ENCODE measurements at places on chromosomes 2 and 18.

- DNase-seq: peak; percentile 32
These were observed 14.0 kb downstream of the ALPG start for GRCh38 chr2:232420463-232421188.

- DNase-seq: no peak
These were observed 20.9 kb upstream of the CLASP1 start for GRCh38 chr2:121670181-121670580.

- no peak for DNase-seq
These were observed 1.8 kb downstream of the SLC23A3 start for GRCh38 chr2:219167997-219168396.

DNA sequence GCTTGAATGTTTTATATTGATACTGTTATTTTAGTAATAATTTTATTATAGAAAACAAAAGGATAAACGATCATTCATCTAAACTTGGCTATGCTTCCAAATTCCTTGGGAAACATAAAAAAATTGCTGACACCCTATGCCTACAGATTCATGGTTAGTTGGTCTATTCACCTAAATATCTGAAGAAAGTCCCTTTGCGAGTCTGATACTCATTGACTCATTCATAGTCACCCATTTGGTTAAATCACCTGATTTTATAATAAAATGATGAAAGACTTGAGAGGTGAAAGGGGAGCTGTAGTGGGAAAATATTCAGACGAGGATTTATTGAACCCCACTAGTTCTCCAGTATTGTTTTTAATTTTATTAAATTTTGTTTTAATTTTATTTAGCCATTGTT, 112.0 kb downstream of the PTPN4 start:
- no peak for DNase-seq

- DNase-seq: no peak
These were observed 47.2 kb downstream of the SDC1 start for GRCh38 chr2:20177556-20178248.

GRCh38 chr18:49139766-49140165, 189.0 kb upstream of the SMAD7 start:
- DNase-seq: no peak

DNA sequence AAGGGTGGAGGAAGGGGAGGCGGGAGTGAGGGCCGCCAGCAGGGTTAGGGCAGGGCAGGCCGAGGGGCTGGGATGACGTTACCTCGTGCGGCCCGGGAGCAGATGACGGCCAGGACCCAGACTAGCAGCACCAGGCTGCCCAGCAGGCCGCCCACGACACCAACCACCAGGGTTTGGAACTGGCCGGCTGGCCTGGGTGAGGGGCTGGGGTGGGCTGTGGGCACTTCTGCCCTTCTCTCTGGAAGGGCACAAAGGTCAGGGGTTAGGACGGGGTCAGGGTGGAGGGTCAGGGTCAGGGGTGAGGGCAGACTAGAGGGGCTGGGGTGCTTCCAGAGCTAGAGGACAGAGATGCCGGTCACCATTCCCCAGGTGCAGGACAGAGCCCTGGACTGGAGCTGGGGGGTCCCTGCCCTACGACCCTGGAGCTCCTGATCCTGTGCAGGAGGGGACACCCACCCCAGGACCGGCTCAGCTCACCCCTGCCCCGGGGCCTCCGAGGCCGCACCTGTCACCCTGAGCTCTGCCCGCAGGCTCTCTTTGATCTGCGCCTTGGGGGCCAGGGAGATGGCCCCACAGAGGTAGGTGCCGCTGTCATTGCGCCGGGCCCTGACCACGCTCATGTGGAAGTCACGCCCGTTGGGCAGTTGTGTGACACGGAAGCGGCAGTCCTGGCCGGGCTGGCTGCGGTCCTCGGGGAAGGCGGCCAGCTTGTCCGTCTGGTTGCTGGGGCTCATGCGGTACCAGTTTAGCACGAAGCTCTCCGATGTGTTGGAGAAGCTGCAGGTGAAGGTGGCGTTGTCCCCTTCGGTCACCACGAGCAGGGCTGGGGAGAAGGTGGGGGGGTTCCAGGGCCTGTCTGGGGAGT, 6.3 kb downstream of the PDCD1 start:
- no peak for DNase-seq

- peak; percentile 90 for DNase-seq
These were observed 18.6 kb upstream of the COL6A3 start for GRCh38 chr2:237432484-237433092.

GRCh38 chr2:222993920-222994650, 57.9 kb upstream of the KCNE4 start:
- no peak for DNase-seq

GRCh38 chr2:120772261-120772660, 36.6 kb downstream of the GLI2 start:
- no peak for DNase-seq

- DNase-seq: no peak
These were observed 60.6 kb downstream of the BCL2 start for GRCh38 chr18:63258749-63259566.

- DNase-seq: no peak
These were observed 36.2 kb downstream of the ANKRD44 start for GRCh38 chr2:197274349-197274748.

DNA sequence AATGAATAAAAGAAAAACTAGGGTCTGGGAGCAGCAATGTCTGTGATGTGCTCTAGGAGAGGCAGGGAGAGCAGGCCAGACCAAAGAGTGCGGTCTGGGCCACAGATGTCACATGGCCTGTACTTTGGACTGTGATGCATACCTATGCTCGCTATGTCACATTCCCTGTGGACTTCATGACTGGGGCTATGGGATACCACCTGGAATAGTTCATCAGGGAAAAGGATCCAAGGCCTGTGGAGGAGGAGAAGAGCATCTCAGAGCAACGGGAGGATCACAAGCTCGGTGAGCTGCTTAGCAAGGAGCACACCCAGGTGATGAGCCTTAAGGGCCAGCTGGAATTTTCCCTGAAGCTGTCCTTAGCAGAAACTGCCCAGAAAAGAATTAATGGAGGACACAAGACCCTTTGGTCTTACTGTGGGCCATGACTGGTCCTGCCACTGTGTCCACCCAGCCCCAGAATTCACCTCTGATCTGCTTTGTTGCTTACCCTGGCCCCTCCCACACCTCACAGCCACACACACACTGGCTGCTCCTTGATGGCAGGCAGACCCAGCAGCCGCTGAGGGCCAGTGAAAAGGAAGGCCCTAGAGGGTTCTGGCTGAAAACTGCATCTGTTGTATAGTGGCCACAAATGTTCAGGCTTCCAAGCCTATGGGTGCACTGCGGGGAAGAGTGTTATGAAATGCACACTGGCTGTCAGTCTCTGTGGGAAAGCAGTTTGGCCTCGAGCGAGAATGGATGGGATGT, 25.3 kb upstream of the GCC2 start:
- no peak for DNase-seq

DNA sequence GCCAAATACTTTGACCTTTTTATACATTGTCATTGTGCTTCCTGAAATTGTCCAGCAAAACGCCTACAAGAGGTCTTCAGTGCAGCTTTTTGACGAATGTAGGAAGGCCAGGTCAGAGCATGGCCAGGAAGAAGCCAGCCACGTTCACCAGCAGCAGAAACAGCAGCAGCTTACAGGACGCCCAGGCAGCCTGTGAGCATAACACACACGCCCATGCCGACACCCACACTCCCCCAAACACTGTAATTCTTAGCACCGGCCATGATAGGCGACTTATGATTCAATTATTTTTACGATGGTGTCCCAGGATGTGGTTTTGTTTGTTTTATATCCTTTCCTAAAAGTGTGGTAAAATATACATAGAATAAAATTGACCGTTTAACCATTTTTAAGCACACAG, 249.1 kb upstream of the SALL3 start:
- DNase-seq: no peak

DNA sequence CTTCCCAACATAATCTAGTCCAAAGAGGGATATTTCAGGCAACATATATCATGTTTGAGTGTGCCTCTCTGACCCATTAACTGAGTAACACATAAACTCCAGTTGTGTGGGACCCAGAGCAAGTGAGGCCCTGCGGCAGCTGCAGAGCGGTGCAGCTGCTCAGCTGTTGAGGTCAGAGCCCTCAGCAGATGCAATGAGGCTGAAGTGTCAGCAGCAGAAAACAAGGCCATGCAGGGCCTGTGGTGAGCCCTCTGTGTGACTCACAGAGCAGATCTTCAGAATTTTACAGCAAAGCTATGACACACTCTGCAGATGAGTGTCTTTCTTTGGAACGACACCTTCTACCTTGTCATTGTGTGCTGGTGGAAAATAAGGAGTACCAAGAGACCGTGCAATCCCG, 168.5 kb downstream of the CBLN2 start:
- DNase-seq: no peak

GRCh38 chr2:113324684-113325160, 46.0 kb upstream of the PAX8 start:
- DNase-seq: peak; percentile 72

DNA sequence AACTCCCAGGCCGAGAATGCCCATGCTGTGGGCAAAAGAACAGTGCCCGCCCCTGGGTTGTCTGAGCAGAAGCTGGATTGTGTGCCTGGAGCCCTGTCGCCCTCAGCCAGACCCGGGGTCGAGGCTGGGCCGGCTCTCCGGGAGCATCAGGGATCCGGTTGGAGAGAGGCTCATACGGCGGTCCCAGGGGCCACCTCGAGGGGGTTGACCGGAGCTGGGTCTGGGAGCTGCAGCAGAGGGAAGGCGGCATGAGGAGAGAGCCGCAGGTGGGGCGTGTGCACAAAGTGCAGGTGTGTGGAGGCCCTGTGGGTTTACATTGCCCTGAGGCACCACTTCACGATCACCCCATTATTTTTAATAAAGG, 39.5 kb downstream of the MBP start:
- DNase-seq: no peak

- DNase-seq: no peak
These were observed 116.3 kb downstream of the ZNF236 start for GRCh38 chr18:76938619-76939018.

GRCh38 chr18:44358402-44358801, 322.3 kb upstream of the SETBP1 start:
- DNase-seq: no peak

GRCh38 chr2:30679426-30680088, 127.7 kb downstream of the CAPN13 start:
- DNase-seq: no peak

DNA sequence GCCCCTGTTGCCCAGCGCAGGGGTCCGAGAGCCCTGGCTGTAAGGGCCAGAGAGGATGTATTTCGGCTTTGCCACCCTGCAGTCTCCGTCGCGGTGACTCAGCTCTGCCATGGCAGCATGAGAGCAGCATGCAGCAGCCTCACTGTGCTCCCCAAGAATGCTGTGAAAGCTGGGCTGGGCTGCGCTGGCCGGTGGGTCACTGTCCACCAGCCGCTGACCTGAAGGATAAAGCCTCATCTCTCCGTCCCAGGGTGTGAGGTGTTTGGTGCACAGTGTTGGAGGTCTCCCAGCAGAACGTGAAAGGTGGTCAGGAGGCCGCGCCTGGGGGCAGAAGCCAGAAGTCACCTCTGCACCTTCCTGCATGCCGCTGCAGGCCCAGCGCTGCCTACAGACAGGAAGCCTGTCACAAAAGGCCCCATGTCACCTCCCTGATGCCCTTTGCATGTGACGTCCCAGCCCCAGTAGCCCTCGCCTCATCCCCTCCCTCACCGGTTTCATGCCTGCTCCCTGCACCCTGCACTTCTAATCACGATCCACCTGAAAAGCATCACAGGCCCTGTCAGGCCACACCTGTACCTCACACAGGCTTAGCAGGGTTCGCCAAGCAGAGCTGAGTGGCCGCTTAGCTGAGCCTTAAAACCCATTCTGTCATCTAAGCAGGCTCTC, 342.1 kb downstream of the EIPR1 start:
- no peak for DNase-seq

- peak; percentile 35 for DNase-seq
These were observed 103.6 kb upstream of the AGAP1 start for GRCh38 chr2:235390108-235390815.

DNA sequence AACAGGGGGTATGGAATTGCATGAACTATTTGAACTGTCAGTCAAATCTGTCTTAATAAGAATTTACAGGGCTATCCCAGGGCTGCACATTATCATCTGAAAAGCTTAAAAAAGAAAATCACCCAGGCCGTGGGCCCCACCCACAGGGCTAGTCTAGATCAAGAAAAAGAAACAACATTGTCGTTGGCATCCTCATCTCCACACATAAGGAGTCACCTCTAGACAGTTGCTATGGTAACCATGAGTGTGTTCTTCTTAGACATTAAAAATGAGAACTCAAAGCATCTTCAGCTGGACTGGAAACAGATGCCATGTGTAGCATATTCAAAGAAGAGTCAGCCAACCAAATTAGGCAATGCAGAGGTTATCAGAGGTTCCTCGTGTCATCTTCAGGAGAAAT, 72.3 kb upstream of the CPO start:
- DNase-seq: no peak

DNA sequence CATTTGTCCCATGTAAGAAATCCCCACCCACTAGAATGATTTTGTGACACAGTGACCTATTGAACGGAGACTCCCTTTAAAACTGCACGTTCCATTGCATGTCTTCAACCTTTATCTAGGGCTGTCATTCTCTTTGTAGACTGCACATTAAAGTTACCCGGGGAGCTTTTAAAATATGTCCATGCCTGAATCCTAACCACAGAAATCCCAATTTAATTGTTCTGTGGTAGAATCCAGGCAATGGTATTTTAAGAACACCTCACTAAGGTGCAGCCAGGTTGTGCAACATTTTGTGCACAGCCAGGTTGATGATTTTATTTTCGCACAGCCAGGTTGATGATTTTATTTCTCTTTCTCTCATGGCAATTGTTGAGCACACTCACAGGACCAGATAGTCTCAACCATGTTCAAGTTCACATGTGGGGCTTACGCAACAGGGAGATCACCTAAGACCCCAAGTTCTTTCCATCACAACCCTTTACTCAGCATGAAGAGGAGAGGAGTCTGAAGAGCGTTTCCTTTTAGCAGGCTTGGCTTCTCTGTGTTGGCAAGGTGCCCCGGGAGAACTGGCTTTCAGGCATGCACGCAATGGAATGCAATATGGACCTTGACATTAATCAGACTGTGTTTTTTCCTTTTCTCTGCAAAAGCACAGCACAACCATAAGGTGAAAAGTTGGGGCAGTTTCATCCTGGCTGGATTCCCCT, 467.3 kb upstream of the ETAA1 start:
- no peak for DNase-seq

DNA sequence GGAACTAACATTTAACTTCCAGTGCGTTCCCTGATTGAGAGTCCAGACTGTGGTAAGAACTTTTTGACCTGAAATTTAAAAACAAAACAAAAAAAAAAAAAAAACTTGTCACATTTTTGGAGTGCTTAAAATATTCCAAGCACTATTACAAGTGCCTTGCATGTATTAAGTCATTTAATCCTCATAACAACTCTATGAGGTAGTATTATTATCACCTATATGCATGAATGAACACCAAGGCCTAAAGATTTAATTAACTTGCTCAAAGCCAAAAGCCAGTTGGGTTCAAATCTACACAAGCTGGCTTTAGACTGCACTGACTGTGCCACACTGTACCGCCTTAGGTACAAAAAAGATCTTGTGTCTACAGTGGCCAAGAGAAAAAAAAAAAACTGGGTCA, 35.2 kb downstream of the METTL4 start:
- DNase-seq: no peak

GRCh38 chr2:148048475-148049221, 27.8 kb downstream of the MBD5 start:
- no peak for DNase-seq
